ENCODE measurements at places on chromosomes 11 and 22.

DNA sequence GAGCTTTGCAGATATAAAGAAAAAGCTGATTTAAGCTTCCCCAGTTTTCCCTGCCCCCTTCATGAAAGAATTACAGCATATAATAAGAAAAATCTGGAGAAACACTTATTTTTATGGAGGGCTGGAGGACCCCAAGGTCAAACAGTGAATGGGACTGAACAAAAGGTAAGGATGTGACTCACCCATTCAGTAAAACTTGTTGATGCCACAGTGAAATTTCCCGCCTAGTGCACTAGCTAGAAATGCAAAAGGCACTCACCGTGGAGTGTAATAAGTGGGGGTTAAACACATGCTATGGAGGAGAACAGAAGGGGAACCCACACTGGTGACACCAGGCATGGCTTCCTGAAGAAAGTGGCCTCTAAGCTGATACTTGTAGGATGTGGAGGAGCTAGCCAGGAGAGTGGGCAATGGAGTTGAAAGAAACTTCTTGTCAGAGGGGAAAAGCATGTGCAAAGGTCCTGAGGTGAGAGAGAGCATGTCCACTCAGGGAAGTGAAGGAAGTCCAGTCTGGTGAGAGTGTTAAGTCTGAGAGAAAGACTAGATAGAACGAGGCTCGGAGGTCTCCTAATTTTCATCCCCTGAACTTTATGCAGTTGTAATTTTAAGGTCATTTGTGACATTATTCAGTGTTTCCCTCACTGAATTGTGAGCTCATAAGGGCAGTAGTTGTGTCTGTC, 77.1 kb downstream of the MIAT start:
- no peak for DNase-seq

DNA sequence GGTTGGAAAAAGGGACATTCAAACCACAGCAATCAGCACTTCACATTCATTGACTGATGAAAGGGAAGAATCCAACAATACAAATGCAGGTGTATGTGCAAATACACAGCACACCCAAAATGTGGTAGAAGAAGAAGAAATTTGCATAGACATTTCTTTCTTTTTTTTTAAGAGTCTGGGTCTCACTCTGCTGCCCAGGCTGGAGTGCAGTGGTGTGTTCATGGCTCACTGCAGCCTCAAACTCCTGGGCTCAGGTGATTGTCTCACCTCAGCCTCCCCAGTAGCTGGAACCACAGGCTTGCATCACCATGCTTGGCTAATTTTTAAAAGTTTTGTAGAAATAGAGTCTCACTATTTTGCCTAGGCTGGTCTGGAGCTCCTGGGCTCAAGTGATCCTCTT, 21.9 kb downstream of the CARS1 start:
- DNase-seq: no peak

- DNase-seq: no peak
Measured at GRCh38 chr11:31943056-31943780, 132.1 kb upstream of the PAX6 start.

DNA sequence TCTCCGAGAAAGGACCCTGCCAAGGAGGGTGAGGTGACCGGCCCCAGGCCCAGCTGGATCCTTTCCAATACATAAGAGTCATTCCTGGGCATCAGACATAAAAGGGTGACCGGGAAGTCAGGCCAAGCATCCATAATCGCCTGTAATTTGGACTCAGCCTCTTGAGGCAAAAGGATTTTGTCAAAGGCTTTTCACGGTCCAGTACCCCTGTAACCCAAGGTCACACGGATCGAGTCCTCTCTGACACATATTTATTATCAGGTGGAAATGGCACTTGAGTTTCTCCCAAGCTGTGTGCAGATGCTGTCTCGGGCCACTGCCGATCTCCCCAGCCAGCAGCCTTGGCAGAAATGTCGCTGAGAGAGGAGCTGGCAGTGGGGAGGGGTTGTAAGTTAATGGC, 556.5 kb downstream of the MN1 start:
- no peak for DNase-seq

- DNase-seq: no peak
Measured at GRCh38 chr11:45092404-45092785, 54.0 kb upstream of the PRDM11 start.

- DNase-seq: no peak
Measured at GRCh38 chr22:43734370-43735150, 77.5 kb downstream of the EFCAB6 start.

GRCh38 chr11:94715225-94715624, 52.9 kb upstream of the AMOTL1 start:
- DNase-seq: no peak

DNA sequence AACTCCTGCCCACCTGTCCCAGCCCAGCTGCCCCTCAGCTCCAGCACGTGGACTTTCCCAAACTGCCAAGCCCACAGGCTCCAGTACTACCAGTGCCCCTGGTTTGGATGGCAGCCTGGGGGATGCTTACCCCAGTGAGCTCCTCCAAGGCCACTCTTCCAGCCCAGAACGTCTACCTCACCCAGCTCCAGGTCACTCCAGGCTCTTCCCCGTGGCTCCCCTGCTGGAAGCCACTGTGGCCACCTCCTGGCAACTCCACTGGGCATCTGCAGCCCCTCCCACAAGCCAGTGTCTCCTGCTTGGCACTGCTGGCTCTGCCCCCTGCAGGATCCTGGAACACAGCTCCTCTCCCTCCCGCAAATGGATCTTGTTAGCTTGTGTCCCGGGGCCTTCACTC, 29.3 kb downstream of the LMO1 start:
- DNase-seq: no peak

DNA sequence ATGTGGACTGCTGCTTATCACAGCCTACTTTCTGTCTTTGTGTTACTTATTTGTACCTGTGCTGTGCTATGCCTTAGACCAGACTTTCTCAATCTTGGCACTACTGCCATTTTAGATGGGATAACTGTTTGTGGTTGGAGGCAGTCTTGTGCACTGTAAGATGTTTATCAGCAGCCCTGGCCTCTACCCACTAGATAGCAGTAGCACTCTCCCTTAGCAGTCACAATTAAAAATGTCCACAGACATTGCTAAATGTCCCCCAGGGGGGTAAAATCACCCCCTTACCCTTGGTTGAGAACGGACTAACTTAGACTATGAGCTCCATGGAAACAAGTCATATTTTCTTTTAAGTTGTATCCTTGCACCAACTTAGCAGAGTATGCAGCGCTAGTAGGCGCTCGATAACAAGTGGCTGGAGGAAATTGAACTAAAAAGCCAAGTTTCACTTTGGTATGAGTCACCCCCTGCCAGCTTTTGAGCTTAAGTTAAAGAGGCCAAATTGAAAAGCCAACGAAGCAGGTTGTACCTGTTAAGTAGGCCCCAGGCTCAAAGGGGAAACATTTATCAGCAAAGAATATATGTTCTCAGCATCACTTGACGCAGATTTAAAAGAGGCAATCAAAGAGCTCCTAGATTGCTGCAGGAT, 304.8 kb upstream of the SORL1-AS1 start:
- no peak for DNase-seq

DNA sequence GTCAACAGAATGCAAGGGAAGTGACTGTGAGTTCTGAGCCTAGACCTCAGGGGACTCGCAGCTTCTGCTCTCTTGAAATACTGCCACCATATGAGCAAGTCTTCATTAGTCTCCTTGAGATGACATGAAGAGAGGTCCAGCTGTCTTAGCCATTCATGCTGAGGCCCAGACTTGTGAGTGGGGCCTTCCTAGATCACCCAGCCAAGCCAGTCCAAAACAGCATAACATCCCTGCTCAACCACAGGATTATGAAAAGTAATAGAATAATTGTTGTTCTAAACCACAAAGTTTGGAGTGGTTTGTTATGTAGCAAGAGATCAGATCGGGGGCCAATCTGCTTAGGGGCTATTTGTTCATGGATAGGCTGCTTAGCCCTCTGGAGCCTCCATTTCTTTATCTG, 54.9 kb upstream of the HTATIP2 start:
- no peak for DNase-seq

DNA sequence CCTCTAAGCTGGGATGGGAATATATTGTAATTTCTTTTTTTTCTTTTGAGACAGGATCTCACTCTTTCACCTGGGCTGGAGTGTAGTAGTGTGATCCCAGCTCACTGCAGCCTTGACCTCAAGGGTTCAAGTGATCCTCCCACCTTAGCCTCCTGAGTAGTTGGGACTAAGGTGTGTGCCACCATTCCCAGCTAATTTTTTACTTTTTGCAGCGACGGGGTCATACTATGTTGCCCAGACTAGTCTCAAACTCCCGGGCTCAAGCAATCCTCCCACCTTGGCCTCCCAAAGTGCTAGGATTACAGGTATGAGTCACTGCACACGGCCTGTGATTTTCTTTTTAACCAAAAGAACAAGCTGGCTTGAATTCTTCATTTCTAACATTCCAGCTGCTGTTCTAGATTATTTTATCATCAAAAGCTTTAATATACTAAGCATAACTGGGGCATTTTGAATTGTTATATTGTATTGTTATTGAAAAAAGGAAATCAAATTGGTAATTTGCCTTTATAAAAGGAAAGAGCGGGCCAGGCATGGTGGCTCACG, 26.8 kb upstream of the PPP2R1B start:
- no peak for DNase-seq

DNA sequence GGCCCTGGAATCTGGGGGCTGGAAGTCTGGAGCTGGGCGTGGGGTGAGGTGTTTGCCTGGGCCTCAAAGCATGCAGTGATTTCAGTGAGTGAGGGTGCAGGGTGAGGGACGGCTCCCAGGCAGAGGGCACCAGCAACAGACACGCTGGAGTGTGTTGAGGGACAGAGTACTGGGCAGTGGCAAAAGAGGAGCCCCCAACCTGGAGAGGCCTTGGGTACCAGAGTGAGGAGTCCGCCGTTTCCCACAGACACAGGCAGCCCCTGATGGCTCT, 12.0 kb upstream of the TBC1D22A start:
- DNase-seq: no peak

GRCh38 chr11:8671651-8672062, 10.8 kb downstream of the TRIM66 start:
- no peak for DNase-seq

DNA sequence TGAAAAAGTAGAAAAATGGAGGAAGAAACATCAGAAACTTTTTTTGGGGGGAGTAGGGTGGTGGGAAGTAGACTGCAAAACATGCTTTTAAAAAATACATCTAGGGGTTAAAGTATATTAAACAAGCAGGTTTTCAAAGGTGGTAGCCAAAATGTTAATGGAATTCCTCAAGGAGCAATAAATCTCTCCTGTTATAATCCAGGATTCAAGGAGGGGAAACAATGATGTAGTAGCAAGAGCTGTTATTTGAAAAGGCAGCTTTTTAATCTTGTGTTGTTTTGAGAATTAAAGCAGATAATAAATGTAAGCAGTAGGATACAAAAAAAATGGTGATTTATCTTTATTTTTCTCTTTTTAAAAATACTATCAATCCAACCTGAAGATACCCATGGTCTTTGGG, 736.5 kb upstream of the CCDC90B start:
- no peak for DNase-seq

DNA sequence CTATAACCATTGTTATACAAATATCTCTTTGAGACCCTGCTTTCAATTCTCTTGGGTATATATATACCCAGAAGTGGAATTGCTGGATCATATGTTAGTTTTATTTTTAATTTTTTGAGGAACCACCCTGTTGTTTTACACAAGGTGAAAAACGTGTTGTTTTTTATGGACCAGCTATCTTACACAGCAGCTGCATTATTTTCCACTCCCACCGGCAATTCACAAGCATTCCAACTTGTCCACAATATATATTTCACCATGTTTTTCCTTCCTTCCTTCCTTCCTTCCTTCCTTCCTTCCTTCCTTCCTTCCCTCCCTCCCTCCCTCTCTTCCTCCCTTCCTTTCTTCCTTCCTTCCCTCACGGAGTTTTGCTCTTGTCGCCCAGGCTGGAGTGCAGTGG, 6.3 kb upstream of the APOL5 start:
- DNase-seq: no peak

- DNase-seq: no peak
Measured at GRCh38 chr22:37843741-37844089, 419 bp downstream of the ANKRD54 start.

DNA sequence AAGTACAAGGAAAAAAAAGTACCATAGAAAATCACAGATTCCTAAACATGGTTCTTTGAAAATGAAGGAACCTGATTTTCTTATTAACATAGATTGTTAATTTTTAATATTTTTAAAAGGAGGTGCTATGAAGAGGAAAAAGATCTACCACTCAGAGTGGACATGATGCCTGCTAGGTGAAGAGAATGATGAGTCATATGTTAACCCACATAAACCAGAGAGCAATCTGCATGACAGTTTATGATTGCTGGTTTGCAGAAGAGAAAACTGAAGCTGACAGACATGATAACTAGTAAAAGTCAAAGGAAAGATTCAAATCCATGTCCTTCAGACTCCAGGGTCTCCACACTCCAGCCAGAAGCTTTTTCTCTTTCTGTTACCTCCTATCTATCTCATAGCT, 1231.7 kb downstream of the LRRC4C start:
- no peak for DNase-seq

GRCh38 chr11:94885133-94885532, 88.2 kb downstream of the CWC15 start:
- DNase-seq: no peak

- no peak for DNase-seq
Measured at GRCh38 chr11:31089117-31089516, 280.4 kb downstream of the DCDC1 start.

DNA sequence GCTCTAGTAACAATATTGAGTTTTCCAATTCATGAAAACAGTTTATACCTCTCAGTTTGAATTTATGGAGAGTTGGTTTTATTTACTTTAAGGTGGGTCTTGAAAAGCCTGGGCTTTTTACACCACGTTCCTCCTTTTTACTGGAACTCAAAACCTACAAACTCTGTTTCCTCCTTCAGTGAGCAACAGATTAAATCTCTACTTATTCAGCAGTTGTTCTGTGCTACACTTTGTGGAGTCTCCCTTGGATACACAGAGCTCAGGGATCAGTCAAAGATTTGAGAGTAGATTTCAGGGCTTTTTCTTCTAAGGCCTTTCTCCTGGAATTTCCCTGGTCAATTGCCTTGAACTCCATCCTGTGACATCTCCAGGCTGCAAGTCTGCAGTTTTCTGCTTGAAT, 3.5 kb downstream of the NXPE1 start:
- DNase-seq: no peak

- DNase-seq: no peak
Measured at GRCh38 chr11:44763121-44763820, 36.5 kb downstream of the TSPAN18 start.

- DNase-seq: no peak
Measured at GRCh38 chr11:41379084-41379483, 80.4 kb downstream of the LRRC4C start.

DNA sequence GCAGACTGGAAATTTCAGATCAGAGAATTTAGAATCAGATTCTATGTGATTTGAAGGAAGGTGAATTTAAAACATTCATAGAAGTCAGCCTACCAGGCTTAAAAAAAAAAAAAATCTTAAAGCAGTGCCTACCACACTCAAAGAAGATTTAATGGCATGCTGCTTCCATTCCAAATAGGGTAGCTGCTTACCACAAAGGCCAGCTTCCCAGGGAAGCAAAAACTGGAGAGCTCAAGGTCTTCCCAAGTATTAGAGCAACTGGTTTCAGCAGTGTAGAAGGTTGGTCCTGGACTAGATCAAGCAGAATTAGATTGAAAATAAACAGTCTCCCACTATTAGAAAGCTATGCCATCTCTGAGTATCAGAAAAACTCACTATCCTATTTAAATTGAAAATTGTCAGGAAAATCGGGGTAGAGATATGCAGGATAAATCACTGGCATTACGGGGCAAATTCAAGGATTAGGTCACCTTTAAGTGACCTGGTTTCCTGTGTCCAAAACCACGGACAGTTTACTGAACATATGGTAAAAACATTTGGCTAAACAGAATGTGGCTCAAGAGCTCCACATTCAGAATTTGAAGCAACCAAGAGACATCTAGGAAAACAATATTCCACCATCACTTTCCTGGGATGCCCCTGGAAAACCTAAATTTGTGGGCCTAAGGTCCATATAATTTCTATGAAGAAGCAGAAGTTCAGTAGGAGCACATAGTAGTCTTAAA, 1.3 kb downstream of the C11orf42 start:
- no peak for DNase-seq
